ENCODE measurements at places on chromosomes 11 and 22.

- DNase-seq = no peak
These were observed 108.3 kb downstream of the ENTHD1 start for GRCh38 chr22:39785232-39785631.

DNA sequence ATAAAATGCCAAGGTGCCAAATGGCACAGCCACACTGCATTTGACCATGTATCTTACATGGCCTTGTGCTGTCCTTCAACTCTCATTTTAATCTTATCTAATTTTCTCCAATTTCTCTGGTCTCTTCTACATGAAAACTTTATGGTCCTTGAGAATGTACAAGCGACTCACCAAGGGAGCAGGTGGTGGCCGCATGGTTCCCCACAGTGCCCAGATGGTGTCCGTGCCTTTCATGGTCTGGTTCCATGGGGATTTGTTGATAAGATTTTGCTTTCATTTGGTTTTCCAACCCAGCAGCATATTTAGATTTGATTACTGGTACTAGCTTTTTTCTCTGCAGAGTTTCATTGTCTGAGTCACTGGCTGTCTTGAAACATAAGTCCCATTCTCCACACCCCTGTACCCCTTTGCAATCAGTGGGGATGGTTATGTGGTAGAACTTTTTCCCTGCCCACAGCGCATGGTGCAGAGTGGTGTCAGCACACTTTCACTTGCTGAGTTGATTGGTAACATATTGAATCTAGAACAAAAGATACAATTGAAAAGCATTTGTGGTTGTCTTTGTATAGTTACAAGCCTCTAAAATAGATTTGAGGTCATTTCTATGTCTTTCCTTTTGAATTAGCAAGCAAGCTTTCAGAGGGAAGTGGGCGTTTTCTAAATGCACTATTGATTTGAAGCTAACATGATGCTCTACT, 24.1 kb downstream of the ZNRF3 start:
- no peak for DNase-seq

- no peak for DNase-seq
These were observed 1092.7 kb downstream of the BRD1 start for GRCh38 chr22:48734961-48735360.

- no peak for DNase-seq
These were observed 26.5 kb upstream of the PRDM10 start for GRCh38 chr11:130029137-130029536.

Data from left kidney (tissue), 8 donors.